ENCODE measurements at places on chromosomes 5 and 9.

DNA sequence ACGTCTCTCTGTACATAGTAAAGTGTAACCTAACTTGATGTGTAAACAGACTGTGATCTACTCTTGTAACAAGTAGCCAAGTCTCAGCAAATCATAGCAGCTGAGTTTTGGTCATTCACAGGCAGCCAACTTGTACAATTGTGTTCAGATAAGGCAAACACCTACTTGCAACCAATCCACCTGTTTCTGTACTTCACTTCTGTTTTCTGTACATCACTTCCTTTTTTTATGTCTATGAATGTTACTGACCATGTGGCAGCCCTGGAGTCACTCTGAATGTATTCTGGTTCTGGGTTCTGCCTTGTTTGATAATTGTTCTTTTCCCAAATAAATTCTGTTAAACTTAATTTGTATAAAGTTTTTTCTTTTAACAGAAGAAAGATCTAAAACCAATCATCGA, 26.0 kb downstream of the RLN2 start:
- DNase-seq, result no peak

DNA sequence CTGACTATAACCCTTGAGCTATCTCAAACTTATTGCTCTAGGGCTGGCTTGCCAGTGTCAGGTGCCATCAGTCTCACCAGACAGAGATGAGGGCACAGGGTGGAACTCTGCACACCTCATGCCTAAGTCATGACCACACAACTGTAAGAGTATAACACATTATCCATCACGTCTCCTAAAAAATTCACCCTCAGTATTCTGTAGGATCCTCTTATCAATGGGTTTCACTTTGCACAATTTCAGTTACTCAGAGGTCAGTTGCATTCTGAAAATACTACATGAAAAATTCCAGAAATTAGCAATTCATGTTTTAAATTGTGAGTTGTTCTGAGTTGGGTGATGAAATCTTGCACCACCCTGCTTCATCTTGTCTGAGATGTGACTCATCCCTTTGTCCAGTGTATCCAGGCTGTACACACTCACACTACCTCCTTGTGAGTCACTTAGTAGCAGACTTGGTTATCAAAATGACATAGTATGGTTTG, 690.9 kb upstream of the CDH18 start:
- no peak for DNase-seq

DNA sequence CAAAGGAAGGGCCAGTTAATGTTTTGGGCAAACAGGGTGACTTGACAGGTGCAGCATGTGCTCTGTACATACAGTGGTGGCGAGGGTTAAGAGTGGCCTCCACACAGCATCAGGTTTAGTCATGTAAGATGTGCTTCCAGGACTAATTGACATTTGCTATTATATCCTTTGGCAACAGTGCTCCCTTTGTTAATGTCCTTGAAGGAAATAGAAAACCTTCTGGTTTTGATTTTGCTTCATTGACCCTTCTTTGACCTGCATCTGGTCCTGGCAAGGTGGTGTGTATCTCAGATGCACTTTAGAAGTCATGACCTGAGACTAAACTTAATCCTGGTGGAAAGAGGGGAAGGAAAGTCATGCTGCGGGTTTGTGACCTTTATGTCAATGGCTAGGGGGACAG, 440.0 kb downstream of the ENC1 start:
- no peak for DNase-seq

- DNase-seq, result no peak
Measured at GRCh38 chr9:132798817-132799790, 79.0 kb downstream of the AK8 start.

DNA sequence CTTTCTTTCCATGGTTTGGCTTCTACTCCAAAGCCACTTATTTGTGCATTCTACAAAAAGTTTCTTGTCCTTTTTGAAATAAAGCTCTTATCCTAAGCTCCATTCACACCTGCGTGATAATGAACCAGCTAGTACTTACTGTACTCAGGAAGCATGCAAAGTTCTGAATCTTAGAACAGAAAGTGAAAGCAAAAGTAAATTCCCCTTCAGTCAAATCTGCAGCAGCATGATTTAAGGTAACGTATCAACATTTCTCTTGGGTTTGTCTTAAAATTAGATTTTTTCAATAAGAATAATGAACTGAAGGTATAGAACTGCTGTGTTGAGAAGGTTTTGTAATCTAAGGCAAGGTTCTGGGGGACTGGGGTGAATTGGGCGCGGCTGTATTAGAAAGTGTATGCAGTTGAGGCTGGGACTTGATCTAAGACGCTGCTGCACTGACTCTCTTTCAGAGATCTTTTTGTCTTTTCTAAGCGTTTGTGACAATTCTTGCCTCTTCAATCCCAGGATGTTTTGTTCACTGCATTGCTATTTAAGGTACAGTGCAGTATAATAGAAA, at the start of gene ERAP2:
ERAP2 (plus strand) TSS at position 209 of the 559 bp plus-strand sequence. CDS start 3,186 bp downstream, outside the sequence.
- peak; percentile 23 for DNase-seq
